Fibroblast of skin of scalp (primary cell): ENCODE measurements at places on chromosomes 16 and 17.

GRCh38 chr16:54344646-54345630 lies 58.4 kb upstream of the IRX3 start:
- DNase-seq = no peak

GRCh38 chr17:83012868-83013778 lies 66.3 kb upstream of the METRNL start:
- peak; percentile 95 for DNase-seq

GRCh38 chr16:86044881-86045590 lies 146.1 kb downstream of the IRF8 start:
- no peak for DNase-seq

GRCh38 chr17:5785867-5786509 lies 201.7 kb upstream of the NLRP1 start:
- DNase-seq = peak; percentile 73

DNA sequence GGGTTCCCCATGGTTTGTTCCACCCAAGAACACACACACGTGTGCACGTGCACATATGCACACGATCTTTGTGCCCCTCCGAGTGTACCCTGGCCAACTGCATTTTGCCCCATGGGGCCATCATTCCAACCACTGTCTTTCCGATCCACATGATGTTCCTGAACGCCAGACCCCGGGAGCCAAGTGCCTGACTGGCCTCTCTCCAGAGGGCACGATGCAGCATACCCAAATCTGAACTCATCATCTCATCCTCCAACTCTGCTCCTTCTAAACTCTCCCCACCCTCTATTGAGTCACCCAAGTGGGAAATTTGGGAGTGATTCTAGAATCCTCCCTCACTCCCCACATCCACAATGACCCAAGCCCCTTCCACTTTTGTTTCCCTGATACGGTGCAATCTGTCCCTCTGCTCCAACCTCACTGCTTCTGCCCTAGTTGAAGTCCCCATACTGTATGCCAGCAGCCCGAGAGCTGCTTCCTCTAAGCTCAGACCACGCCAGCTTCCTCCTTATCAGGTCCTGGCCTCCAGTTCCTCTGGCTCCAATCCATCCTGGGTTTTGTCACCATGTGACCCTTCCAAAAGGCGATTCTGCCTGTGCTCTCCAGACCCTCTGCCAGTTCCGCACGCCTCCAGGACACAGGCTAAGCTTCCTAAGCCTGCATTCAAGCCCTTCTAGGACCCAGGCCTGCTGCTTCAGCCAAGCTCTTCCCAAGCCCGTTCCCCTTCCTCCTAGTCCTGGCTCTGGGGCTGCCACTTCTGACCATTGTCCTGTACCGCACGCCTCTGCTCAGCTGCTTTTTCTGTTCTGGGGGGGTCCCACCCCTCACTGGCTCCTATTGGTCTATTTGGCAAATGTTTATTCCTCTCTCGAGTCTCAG lies 10.1 kb upstream of the TMEM208 start:
- no peak for DNase-seq

DNA sequence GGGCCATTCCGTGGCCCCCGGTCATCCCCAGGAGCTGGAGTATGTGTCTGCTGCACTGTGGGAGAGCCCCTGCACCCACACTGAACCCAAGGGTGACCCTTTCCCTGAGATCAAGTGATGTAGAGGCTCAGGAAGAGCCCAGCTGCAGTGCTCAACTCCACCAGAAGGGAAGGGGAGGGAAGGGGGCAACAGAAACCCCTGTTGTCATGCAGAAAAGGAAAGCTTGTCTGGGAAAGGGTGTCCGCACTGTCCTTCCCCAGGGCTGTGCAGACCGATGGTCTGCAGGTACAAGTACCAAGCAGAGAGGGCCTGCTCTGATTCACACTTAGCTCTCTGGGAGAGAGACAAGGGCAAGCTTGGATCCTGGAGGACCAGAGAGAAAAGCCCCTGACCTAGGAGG lies 45.7 kb upstream of the TOB1 start:
- DNase-seq = no peak

DNA sequence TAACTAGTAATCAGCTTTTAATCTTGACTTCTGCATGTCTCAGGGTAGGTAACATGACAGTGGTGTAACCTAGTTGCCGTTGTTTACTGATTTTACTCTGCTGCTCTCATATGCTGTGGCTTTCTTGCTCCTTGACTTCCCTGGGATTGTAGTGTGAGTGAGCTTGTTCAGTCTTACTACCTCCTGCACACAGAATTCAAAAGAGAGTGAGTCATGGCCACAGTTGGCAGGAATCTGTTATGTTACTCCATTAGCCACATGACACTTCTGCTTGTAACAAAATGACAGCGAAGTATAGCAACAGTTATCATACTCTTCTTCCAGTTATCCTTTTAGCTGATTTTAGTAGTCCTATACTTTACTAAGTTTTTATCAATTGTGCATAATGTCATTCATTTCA lies 18.8 kb downstream of the TNRC6A start:
- DNase-seq = peak; percentile 83
